ENCODE measurements at places on chromosomes 5 and 9. TPM values are rescaled to one million over a fixed set of nuclear protein-coding genes. Genes with fewer than 3 reads are reported as not detected.

Gene NUTM2G
- total RNA-seq = not detected

Gene MLANA
- total RNA-seq = not detected

Gene FOXD1
- 0.34 TPM for total RNA-seq

Gene SLC25A2
- total RNA-seq = 0.19 TPM

Gene ERAP2
- 32.0 TPM for total RNA-seq

Gene DNLZ
- total RNA-seq = 31.8 TPM

Gene RANBP3L
- total RNA-seq = 0.15 TPM

Gene FBP1
- 0.13 TPM for total RNA-seq

Gene DROSHA
- 77.9 TPM for total RNA-seq

Gene DAB2
- not detected for total RNA-seq

Gene ESM1
- not detected for total RNA-seq

Gene SLC6A18
- total RNA-seq = not detected

Gene AQP3
- total RNA-seq = 1.6 TPM

Gene GPR150
- total RNA-seq = 0.38 TPM

Gene NDUFB6
- total RNA-seq = 57.8 TPM

Gene ST8SIA4
- 45.3 TPM for total RNA-seq

Gene SPINK6
- not detected for total RNA-seq

Gene HINT2
- total RNA-seq = 67.7 TPM

Gene OR1N1
- not detected for total RNA-seq

Gene CDO1
- 0.29 TPM for total RNA-seq

Gene RPP25L
- 34.1 TPM for total RNA-seq

Gene DNAI1
- total RNA-seq = not detected
